Fibroblast of lung (primary cell): ENCODE measurements at places on chromosomes 4 and X. TPM values are rescaled to one million over a fixed set of nuclear protein-coding genes. Genes with fewer than 3 reads are reported as not detected.
A peak's percentile ranks its signal among the peaks of the same experiment; 100 is the strongest.

Gene UGT2A1
- total RNA-seq, result not detected in 2 replicates

Gene NLGN4X
- total RNA-seq, result under 0.01 TPM in 1 of 2 replicates, not detected in the other

Gene KIAA1210
- not detected in 2 replicates for total RNA-seq

Gene USP17L25
- total RNA-seq, result not detected in 2 replicates

DNA sequence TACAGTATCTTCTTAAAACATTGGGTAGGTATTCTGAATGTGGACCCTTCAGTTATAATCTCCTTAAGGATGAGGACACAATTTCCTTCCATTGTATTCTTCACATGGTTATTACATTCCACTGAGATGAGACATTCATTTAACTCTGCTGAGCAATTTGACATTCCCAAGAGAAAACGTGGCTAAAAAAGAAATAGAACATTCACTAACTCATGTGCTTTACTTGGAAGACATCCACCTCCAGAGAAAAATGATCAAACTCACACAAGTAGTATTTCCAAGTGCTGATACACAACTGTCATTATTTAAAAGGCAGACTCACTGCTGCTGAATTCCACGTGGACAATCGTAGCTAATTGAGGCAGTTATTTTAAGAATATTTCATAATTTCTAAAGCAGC is 227.9 kb upstream of the ANKRD50 start:
- peaks cover 7% of the 10 kb centered on the region for H3K4me1 ChIP-seq
- no peaks in the 10 kb centered on the region for H3K27me3 ChIP-seq
- H3K4me3 ChIP-seq, result no peak overlapping the region
- H3K27ac ChIP-seq, result no peak overlapping the region
- H3K36me3 ChIP-seq, result no peaks in the 10 kb centered on the region

DNA sequence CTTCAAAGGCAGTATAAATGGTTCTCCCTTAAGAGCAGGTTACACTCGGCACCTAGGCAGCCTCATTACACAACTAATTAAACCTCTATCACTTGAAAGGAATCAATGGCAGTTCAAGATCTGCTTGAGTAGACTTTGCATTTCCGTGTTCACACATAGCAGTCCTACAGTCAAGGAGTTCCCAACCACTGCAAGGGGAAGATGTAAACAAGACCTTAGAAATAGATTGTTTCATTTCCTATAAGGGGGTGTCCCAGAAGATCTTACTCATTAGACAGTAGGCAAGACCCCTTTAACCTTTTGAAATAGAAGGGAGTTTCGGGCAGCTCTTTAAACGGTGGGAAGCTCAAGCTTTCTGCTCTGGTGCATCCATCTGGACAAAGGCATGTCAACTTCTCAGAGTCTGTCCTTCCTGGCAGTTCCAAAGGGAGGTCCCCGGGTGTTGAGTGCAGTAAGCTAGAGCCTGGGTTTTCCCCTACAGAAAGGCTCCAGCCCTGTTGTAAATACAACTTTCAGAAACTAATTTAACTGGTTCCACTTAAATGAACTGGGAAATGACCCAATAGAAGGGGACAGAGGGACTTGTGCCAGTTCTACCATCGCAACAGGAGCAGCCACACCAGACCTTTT is 150.8 kb downstream of the RBMX2 start:
- no peak overlapping the region for H3K4me3 ChIP-seq
- H3K27ac ChIP-seq, result no peak overlapping the region
- no peaks in the 10 kb centered on the region for H3K36me3 ChIP-seq
- H3K27me3 ChIP-seq, result no peaks in the 10 kb centered on the region
- no peaks in the 10 kb centered on the region for H3K4me1 ChIP-seq

- H3K4me1 ChIP-seq, result peaks cover 10% of the 10 kb centered on the region
- H3K36me3 ChIP-seq, result no peaks in the 10 kb centered on the region
- peak; percentile 96 for DNase-seq
- H3K27me3 ChIP-seq, result no peaks in the 10 kb centered on the region
- H3K27ac ChIP-seq, result peak overlapping the region; percentile 55
These were observed 37.9 kb downstream of the FAT1 start for GRCh38 chr4:186685767-186686183.

Gene GSX2
- 0.33 TPM in 1 of 2 replicates, not detected in the other for total RNA-seq

Gene SOWAHB
- under 0.01 and 0.17 TPM in 2 replicates for total RNA-seq

Gene DGKQ
- total RNA-seq, result 11.0 and 13.2 TPM in 2 replicates

- no peak overlapping the region for H3K27ac ChIP-seq
- H3K27me3 ChIP-seq, result no peaks in the 10 kb centered on the region
- H3K4me3 ChIP-seq, result no peak overlapping the region
These were observed 80.7 kb downstream of the SNX25 start for GRCh38 chr4:185290018-185290607.

DNA sequence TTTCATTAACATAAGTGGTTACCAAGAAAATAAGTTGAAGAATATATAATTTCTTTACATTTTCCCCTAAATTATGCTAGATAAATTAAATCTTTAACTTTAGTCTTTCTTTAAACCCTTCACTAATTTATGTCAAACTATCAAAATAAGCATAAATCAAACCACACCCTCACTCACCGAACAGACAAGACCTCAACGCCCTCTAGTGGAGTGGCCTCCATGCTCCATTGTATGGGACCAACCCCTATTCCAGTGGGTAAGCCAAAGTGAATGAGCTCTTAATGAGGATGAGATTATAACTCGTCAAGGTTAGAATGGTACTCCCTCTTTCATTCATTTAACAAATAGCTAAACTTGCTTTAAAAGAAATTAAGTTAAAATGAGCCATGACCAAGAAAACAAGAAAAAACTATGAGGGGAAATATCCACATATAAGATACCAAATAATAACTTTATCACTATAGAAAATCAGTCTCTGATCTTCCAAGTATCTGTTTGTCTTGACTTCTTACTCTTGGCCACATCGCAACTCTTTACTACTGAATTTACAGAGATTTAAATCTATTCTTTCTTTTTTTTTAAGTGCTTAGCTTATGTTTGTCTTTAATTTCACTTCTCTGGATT is 15.6 kb upstream of the BBS12 start:
- H3K27me3 ChIP-seq, result no peaks in the 10 kb centered on the region
- H3K27ac ChIP-seq, result no peak overlapping the region
- no peaks in the 10 kb centered on the region for H3K4me1 ChIP-seq
- H3K4me3 ChIP-seq, result no peak overlapping the region
- DNase-seq, result peak; percentile 75

GRCh38 chr4:81207828-81208227 is 7.2 kb downstream of the PRKG2 start:
- H3K27me3 ChIP-seq, result no peaks in the 10 kb centered on the region
- H3K4me3 ChIP-seq, result no peak overlapping the region
- peaks cover 3% of the 10 kb centered on the region for H3K4me1 ChIP-seq
- DNase-seq, result peak; percentile 59

GRCh38 chr4:183540410-183541009 is 35.7 kb downstream of the ING2 start:
- no peaks in the 10 kb centered on the region for H3K4me1 ChIP-seq
- H3K27ac ChIP-seq, result no peak overlapping the region
- no peak for DNase-seq

DNA sequence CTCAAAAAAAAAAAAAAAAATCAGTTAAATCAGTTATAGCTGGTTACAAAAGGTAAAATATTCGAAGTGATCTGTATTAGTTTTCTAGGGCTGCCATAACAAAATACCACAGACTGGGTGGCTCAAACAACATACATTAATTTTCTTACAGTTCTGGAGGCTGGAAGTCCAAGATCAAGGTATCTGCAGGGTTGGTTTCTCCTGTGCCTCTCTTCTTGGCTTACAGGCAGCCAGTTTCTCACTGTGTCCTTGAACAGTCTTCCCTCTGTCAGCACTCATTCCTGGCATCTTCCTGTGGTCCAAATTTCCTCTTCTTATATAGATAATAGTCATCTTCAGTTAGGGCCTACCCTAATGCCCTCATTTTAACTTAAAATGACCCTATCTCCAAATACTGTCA is 239.9 kb downstream of the MGST2 start:
- no peak overlapping the region for H3K27ac ChIP-seq
- H3K36me3 ChIP-seq, result no peaks in the 10 kb centered on the region
- H3K4me3 ChIP-seq, result no peak overlapping the region
- H3K27me3 ChIP-seq, result no peaks in the 10 kb centered on the region
- DNase-seq, result no peak
- H3K4me1 ChIP-seq, result peaks cover 8% of the 10 kb centered on the region

Gene PTCHD1
- total RNA-seq, result under 0.01 TPM in 1 of 2 replicates, not detected in the other

Gene LANCL3
- under 0.01 TPM in 1 of 2 replicates, not detected in the other for total RNA-seq

DNA sequence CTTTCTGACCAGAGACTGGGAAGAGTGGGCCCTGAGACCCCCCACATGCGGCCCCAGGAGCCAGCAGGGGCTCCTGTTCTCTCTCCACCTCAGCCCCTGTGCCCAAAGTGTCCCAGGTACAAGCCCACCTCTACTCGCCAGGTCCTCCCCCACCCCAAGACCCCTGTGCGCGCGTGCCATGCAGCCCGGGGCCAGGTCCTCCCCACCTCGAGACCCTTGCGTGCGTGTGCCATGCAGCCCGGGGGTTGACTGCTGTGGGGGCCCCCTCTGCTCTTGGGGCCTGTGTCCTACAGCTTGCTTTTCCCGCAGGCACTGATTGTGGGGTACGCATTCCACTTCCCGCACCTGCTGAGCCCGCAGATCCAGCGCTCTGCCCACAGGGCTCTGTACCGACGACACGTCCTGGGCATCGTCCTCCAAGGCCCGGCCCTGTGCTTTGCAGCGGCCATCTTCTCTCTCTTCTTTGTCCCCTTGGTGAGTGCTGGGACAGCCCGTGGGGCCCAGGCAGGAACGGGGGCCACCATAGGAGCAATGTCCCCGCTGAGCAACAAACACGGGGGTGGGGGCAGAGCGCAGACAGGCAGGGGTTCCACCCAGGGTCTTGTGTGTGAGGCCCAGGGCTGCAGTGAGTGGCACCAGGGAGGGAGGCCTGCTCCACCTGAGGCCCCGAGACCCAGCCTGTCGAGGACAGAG is 20.3 kb downstream of the DGKQ start:
- H3K36me3 ChIP-seq, result peaks cover 2% of the 10 kb centered on the region
- no peak for DNase-seq
- no peaks in the 10 kb centered on the region for H3K4me1 ChIP-seq
- H3K27me3 ChIP-seq, result no peaks in the 10 kb centered on the region
- no peak overlapping the region for H3K4me3 ChIP-seq
- H3K27ac ChIP-seq, result no peak overlapping the region
